T-helper 2 cell (primary cell): ENCODE measurements at places on chromosomes 3 and 15.

- DNase-seq = no peak
These were observed 89.0 kb downstream of the NFKBIZ start for GRCh38 chr3:101938262-101938847.

GRCh38 chr3:151321526-151321925 lies 4.9 kb upstream of the GPR87 start:
- no peak for DNase-seq

GRCh38 chr15:57578288-57578900 lies 13.3 kb upstream of the MYZAP start:
- DNase-seq = no peak

- DNase-seq = no peak
These were observed 189.8 kb upstream of the CNTN4 start for GRCh38 chr3:1908651-1909445.
